Activated CD4-positive, alpha-beta T cell treated with anti-CD3 and anti-CD28 coated beads for 24 hours (primary cell): ENCODE measurements at places on chromosomes 11 and 22.

DNA sequence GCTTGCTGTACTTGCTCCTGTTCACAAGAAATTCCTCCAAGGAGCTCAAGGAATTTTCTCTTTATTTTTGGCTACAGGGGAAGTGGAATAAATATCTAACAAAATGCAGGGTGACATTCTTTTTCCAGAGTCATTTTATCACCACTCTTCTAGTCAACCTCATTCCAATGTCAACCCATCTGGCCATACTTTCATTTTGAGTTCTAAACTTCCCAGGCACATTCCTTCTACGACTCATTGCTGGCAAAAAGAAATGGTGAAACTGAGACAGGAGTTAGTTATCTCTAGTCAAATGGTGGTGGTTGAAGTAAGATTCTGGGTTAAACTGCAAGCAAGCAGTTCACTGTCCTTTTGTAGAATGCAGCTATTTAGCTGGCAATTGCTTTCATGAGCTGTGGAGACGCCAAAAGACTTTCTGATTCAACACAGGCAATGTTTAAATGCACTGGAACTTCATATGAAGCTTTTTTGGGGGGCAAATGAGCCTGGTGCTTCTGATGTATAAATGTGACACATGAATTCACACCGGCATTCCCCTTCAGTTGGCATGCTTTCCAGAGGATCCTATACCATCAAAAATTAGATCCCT lies 304.6 kb downstream of the CADM1 start:
- no peak for DNase-seq

GRCh38 chr11:11318461-11318860 lies 34.6 kb downstream of the CSNK2A3 start:
- DNase-seq: no peak

GRCh38 chr22:36619797-36620399 lies 83.7 kb downstream of the CACNG2 start:
- no peak for DNase-seq

- DNase-seq: no peak
Measured at GRCh38 chr11:35359321-35360054, 59.9 kb downstream of the SLC1A2 start.

GRCh38 chr11:134696455-134696854 lies 284.4 kb upstream of the B3GAT1 start:
- no peak for DNase-seq

GRCh38 chr11:3836903-3837302 lies 3.9 kb downstream of the RHOG start:
- DNase-seq: no peak

DNA sequence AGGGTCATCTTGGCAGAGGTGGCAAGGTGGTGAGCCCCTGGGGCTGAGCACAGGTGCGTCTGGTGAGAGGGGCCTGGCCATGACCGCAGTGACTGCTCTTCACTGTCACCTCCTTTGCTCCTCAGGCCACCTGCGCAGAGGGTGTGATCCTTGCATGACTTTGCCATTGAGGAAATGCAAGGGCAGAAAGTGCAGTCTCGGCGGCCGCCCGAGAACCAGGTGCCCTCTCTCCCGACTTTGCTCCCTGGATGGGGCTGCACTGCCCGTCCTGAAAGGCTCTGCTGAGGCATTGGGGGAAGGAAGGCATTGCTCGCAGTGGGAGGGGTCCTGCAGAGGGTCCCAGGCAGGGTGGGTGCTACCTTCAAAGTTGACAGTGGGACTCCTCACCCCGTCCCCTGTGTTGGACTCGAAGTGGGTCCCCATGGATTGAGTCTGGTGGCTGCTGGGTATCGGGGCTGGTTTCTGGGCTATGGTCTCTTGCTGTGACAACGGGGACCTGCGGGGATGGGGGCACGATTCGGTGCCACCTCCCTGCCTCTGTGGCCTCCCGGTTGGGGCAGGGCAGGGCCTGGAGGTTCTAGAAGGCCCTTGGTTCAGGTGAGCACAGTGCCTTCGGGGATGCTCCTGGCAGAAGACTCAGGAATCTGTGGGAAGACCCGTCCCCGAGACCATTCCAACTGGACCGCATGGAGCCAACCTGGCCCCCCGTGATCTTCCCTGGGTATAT lies 1239.4 kb downstream of the BRD1 start:
- DNase-seq: no peak

DNA sequence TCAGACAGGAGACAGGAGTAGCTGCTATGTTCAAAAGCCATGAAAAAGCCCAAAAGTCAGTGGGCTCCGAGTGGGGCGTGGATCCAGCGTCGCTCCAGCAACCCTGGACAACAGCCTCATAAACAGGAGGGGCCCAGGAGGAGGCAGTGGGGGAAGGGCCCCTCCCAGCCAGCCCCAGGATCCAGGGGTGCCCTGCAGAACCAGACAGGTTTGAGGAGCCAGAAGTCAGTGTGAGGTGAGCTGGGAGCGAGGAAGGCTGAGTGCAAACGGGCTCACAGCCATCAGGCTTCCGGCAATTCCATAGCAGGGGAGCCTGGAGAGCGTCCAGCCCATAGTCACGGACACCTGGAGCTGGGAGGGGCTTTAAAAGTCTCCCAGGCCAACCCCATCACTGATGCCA lies 217.7 kb downstream of the MN1 start:
- DNase-seq: no peak
